ENCODE measurements at places on chromosomes 3 and 15.
A peak's percentile ranks its signal among the peaks of the same experiment; 100 is the strongest.

DNA sequence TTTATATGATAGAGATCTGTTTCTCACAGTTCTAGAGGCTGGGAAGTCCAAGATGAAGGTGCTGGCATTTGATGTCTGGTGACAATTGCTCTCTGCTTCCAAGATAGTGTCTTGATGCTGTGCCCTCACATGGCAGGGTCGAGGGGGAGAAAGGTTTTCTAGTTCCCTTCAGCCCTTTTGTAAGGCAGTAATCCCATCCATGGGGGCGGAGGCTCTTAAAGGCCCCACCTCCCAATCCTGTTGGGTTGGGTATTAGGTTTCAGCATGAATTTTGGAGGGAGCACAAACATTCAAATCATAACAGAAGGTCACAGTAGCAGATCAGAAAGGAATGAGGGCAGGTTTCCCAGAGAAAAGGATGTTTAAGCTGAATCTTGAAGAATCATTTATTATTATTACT, 601.7 kb upstream of the ZNF717 start:
- DNase-seq, result no peak

DNA sequence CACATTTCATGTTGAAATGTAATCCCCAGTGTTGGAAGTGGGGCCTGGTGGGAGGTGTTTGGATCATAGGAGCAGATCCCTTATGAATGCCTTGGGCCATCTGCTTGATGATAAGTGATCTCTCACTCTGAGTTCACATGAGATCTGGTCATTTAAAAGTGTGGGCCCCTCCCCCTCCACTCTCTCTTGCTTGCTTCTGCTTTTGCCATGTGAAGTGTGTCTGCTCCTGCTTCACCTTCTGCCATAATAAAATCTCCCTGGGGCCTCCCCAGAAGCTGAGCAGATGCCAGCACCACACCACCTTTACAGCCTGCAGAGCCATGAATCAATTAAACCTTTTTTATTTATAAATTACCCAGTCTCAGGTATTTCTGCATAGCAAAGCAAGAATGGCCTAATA, 14.2 kb upstream of the CD200R1L start:
- peak; percentile 23 for DNase-seq

- no peak for DNase-seq
These were observed 13.8 kb downstream of the XIRP1 start for GRCh38 chr3:39178553-39178952.

DNA sequence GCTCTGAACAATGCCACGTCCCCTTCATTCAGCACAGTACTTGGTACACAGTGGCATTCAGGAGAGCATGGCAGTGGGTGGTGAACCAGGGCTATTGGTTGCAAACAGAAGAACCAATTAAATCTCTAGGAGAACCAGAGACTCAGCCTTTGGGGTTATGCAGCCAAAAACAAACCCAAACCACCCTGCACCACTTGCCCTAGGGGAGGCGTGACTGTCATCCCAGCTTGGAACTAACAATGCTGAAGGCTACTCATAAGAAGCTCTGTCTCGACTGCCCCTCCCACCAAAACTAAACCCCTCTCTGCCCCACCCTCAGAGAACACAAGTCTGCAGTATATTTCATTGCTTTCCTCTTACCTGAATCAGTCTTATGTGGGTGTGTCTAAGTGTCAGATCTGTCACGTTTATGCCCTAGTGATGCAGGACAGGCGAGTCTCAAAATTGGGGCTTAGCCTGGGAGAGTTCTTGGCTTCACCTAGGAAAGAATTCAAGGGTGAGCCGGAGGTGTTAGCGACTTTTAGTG, 15.2 kb upstream of the KLHL40 start:
- DNase-seq, result no peak

DNA sequence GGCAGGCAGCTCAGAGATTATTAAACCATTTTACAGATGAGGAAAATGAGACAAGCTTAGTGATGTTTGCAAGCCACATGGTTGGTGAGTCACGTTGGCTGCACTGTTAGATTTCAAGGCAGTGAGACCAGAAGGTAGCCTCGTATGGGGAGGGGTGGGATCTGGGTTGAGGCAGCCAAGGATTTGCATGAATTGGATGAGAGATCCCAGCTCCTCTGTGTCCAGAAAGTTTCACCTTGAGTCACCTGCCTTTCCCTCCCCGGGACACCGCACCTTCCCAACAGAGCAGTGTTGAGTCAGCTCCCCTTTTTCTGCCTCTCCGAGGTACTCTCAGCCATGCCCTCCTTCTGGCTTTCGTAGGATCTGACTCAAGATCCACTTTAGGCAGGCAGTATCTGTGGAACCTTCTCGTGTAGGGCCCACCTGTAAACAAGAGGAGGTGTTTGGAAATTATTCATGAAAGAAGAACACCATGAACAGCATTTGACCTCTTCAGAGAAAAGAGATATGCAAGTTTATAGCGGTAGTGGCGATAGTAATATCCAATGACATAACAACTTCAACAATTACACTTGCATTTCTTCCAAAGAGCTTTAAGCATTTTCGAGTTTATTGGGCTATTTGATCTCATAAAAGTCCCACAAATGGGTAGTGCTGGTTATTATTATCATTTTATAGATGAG, 46.8 kb upstream of the VPS8 start:
- DNase-seq, result no peak

DNA sequence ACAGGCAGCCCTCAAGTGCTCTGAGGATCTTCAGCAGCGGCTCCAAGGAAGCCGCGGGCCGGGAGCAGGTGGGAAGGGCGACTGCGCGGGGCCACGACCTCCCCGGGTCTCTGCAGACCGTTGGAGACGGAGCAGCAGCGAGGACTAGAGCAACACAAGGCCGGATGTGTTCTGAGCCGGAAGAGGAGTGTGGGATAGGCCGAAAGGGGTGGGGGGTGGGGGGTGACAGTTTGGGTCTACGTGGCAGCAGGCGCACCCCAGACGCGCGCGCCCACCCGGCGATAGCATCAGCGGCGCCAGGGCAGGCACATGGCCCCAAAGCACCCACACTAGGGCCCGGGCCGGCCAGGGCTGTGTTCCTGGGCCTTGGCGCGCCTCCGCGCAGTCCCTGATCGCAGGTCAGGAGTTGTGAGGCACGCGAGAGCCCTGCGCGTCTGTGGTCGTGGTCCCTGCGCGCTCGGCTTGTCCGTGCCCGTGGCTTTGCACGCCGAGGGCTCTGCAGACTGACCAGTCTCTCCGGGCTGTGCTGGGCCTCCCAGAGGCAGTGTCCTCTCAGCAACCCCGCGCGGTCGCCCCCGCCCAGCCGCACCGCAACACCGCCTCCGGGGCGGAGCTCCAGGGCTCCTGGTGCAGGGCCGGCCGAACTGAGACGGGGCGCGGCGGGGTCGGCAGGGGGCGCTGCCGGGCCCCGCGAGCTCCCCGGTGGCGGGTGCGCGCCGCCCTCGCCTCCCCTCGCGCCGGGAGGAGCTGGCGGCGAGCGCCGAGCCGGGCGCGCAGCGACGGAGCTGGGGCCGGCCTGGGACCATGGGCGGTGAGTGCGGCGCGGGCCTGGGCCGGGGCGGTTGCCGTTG, at the start of gene PXYLP1:
TSS of gene PXYLP1 (plus strand) at position 725 of the 851 bp plus-strand sequence. CDS start 28,351 bp downstream, outside the sequence.
- peak; percentile 89 for DNase-seq

- DNase-seq, result no peak
These were observed 267.9 kb downstream of the TUSC7 start for GRCh38 chr3:116977441-116977840.

GRCh38 chr3:141273700-141274410, 42.2 kb downstream of the PXYLP1 start:
- no peak for DNase-seq

- DNase-seq, result no peak
These were observed 541.6 kb upstream of the ALCAM start for GRCh38 chr3:104825116-104825515.

GRCh38 chr15:101168463-101168824, 83.4 kb downstream of the CHSY1 start:
- DNase-seq, result no peak

GRCh38 chr15:79523266-79523665, 91.1 kb downstream of the MINAR1 start:
- DNase-seq, result no peak

- no peak for DNase-seq
These were observed 3.2 kb upstream of the GABRG3 start for GRCh38 chr15:26967719-26968269.

- DNase-seq, result no peak
These were observed 2.3 kb downstream of the SH3BP5 start for GRCh38 chr3:15330031-15330596.

- DNase-seq, result no peak
These were observed 609.3 kb downstream of the GBE1 start for GRCh38 chr3:81152156-81152555.

DNA sequence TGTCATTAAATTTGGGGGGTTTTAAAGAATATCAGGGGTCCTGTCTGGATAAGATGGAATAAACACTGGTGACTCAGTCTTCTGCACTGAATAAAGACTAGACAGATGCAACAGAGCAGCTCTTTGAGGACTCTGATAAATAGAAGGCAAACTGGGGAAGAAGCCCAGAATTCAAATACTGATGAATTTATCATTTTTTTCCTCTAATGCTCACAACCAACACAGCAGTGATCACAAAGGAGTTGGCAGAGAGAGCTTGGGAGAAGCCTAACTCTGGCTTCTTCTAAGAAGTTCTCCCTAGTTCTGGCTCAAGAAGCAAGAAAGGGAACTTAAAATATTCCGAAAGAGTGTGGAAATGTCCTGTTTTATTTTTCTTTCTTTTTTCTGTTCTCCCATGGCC, 597.8 kb downstream of the FGF12 start:
- no peak for DNase-seq

DNA sequence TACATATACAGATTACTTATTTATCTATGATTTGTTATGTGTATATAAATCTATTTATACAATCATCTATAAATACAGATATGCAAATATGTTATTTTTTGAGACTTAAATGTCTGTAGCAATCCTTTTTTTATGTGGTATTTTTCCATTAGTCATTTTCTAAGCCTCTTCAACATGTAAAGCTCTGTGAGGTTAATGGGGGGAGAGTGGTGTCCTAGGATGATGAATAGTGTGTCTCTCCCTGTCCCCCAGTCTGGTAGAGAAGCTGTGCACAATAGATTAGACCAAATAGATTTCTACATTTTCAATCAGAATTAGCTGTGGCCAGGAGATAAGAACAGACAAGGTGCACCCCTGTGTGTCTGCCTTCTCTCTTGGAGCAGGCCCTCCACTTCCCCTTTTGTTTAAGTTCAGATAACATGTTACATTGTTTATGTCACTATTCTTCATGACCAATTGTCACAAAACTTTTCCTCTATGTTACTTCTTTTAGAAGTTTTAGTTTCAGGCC, 453.9 kb downstream of the LPP start:
- DNase-seq, result no peak

DNA sequence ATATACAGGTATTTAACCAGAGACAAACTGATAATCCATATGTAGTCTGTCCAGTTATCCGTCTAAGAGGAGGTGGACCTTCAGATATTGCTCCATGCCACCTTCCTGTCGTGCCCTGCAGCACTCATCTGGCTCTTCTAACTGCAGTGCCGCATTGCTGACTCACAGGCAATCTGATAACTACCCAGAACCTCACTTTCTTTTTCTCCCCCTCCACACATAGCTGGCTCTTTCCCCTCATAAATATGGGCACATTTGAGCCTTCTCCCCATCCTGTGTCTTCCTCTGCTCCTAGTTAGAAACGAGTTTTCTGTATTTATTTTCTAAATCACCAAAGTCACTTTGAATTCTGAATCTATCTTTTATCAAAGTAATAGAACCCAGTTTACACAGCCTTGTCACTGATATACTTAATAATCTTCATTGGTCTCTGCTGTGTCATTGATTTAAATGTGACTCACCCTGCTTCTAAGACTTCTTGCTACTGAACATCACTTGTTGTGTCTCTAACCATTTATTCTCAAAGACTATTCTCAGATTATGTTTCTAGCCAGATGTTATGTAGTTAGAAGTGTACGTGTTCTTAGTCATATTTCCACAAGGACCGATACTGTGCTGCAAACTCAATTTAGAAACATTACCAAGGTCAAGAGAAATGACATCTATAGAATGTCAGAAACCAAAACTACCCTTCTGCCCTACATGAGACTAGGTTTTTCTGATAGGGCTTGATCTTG, 17.4 kb upstream of the KCNMB2 start:
- DNase-seq, result no peak

DNA sequence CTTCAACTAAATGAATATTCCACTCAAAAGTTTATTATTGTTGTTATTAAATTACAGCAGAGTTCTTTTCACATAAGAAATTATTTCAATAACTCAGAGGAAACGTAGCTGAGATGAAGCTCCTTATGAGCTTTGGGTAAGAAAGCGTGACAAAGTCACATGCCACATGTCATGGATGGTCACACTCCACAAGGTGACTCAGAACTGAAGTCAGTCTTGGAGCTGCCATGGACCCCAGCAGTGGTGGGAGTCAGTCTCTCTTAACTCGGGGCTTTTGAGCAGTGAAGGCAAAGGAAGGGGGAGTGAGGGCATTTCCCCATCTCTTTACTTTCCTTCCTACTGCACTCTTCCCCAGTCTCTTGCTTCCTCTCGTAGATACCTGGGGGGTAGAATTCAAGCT, 87.5 kb upstream of the FAM3D start:
- DNase-seq, result no peak

DNA sequence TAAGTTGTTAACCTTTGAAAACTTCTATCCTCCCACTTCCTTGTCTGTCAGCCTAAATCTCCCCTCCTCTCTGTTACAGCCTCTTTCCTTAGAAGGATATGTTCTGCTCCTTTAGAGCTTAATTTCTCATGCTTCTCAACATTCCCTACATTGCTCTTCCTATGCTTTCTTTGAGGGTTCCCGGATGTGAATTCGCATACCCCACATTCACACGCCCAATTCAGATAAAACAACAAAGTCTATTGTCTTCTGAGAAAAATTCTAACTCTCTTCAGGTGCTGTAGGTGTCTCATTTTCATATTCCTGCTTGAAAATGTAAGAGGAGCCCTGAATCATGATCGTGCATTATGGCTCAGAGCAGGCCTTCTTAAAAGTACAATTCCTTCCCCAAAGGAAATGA, 171.8 kb upstream of the DPH6 start:
- no peak for DNase-seq

DNA sequence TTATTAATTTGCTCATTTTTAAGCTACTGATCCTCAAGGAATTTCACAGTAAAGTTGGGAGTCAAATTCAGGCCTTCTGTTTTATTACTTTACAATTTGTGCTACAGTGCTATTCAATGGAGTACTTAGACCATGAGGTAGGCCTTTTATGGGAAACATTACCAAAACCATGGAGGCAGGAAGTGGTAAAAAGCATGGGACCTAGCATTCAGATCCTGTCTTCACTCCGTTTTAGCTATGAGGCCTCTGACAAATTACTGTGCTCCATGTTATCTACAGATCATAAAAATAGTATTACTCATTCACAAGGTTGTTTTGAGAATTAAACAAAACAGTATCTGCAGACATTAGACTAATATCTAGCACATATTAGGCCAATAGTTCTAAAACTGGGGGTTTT, 140.6 kb upstream of the SLITRK3 start:
- no peak for DNase-seq

DNA sequence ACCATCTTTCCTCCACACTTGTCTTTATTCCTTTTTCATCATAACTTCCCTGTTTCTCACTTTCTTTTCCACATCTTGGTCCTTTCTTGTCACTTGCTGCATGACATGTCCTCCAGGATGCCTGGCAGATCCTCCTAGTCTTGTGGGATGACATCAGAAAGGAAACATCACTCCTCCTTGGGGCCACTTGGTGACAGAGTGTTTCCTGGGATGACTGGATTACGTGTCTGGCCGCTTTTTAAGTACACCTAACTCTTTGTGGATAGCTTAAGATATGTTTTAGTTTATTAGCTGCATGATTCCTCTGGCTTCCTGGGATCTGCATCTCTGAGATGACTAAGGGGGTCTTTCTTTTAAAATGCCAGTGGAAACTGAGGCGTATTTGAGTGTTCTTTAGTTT, 363.5 kb upstream of the FRG2C start:
- no peak for DNase-seq

GRCh38 chr3:150081084-150081483, 110.4 kb upstream of the PFN2 start:
- DNase-seq, result no peak

GRCh38 chr3:110881069-110881468, 190.5 kb upstream of the NECTIN3 start:
- no peak for DNase-seq

Data from CD4-positive, alpha-beta T cell treated with Interleukin-1 beta for 1 hour (primary cell).